Stimulated activated CD8-positive, alpha-beta memory T cell treated with anti-CD3 and anti-CD28 coated beads, Interleukin-15, amount 100 ng/mL, for 24 hours (primary cell): ENCODE measurements at places on chromosomes 2 and 18.

- DNase-seq, result no peak
Measured at GRCh38 chr2:165637396-165637795, 156.7 kb downstream of the GALNT3 start.

DNA sequence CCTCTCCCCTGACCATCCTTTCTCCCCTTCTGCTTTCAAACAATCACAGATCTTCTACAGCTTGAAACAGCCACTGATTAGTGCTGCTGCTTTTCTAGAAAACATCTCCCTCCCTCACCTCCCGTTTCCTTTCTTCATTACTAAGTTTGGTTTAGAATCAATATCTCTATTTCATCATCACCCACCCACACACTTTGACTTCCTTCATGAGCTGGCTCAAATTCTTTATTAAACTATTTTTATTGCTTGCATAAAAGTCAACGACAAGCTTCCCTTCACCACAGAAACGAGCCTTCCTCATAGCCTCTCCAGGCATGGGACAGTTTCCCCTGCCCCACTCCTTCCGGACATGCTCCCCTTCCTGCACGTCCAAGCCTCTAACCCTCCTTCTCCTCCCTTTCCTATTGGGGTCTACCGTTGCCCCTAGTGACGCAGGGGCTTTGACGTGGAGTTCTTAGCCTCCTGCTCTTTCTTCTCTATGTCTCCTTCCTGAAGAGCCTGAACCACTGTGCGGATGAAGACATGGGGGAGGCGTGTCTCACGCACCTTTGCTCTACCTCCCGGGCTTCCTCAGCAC lies 172.0 kb downstream of the AFF3 start:
- DNase-seq, result no peak

DNA sequence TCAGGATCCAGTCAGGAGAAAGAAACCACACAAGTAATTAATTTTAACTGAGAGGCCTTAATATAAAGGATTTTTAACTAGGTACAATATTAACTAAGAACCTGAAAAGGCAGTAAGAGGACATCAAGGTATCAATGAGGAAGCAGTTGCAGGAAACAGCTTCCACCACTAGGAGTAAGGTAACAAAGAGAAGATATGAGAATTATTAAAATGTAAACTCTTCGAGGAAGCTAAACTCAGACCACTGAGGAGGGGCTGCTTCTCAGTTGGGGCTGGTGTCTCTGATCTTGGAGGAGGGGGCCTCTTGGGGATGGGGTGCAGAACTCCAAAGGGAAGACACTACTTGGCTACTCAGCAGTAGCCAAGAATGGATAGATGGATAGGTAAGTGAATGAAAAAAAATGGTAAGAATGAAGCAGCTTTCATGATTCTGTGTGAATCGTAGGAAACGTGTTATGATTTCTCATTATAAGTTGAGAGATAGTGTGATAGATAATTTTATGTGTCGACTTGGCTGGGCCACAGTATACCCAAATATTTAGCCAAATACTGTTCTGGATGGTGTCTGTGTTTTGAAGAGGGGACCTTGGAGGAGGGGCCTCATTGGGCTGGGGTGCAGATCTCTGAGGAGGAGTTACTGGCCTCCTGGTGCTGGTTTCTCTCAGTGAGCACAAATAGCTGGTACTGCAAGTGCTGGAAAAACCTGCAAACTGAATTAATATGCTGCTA lies 547.7 kb upstream of the LRRTM1 start:
- no peak for DNase-seq

DNA sequence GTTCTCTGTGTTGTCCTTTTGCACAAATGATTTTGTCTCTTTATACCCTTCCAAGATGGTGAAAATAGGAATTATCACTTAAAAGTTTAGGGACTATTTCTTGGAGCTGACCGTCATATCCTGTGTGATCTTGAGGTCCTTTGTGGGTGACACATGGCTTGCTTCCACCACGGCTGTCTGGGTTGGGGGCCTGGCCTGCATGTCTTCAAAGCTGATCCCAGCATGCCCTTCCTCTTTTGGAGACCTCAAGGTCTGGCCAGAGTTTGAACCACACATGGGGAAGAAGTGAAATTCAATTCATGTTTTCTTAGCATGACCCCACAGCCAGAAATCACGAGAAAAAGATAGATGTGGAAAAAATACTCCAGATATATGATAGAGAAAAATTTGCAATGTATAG lies 14.0 kb downstream of the SFTPB start:
- DNase-seq, result no peak

- no peak for DNase-seq
Measured at GRCh38 chr18:30709595-30709994, 332.9 kb downstream of the DSC3 start.

GRCh38 chr2:33395655-33396249 lies 80.7 kb upstream of the RASGRP3 start:
- DNase-seq, result peak; percentile 2

- no peak for DNase-seq
Measured at GRCh38 chr2:101473591-101473910, 1.4 kb downstream of the RFX8 start.

DNA sequence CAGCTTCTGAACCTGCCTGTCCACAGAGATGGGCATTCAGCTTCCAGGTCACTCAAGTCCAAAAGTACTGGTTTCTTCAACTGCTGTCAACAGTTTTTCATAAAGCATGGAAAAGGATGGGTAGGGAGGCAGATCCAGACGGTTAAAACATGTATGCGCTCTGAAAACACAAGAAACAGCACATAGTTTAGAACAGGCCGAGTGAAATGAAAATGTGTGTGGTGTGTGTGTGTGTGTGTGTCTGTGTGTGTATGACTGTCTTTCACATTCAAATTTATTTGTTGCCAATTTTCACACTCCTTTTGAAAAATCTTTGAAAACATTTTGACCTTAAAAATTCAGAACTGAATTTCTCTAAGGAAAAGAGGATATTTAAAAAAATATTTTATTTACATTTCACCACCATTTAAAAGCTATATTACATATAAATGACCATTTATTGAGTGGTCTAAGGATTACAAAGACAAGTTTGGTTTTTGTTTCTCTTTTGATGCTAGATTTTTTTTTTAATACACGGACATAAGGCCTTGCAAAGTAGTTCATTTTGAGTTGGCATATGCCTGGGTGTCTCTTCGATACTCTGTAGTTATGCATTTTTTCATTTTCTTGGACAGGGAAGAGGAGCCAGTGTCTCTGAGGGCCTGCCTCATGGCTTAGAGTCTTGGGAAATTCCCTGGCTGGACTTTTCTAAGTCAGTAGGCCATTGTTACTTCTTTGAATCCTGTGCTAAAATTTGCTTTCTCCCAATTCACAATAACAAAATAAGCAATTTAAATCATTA lies 30.0 kb upstream of the STK17B start:
- DNase-seq, result no peak

DNA sequence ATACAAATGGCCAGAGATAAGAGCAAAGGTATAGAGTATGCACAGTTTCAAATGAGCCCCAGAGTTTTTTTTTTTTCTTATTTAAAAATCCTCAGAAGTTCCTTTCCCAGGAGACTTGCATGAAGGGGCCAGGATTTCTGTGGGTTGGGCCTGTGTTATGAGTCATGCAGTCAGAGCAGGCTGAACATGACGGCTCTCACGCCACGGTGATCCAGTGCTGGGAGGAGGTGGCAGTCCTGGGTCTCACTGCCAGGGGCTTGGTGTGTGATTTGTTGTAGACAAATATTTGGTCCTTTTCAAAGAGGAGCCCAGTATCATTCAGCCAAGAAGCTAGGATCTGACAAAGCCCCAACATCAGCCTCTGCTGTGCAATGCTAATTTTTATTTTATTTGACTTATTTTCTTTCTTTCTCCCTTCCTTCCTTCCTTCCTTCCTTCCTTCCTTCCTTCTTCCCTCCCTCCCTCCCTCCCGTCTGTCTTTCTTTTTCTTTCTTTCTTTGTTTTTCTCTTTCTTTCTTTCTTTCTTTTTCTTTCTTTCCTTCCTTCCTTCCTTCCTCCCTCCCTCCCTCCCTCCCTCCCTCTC lies 10.4 kb upstream of the KCNE4 start:
- DNase-seq, result no peak

DNA sequence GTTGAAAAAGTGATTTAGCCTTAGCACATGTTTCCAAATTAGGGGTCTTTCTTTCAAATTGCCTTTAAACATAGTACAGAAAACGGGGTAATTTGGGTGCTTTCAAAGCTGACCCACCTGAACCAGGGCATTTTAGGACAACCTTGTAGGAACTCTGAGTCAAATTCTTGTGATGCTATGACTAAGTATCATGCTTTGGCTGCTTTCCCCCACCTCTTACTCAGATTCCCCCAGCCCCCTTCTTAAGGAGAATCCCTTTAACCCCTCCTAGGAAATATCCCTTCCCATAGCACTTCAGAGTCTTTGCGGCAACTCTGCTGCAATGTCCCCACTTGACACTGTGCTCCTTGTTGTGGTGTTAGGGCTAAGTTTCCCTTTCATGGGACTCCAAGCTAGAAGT lies 18.6 kb upstream of the KLF7 start:
- no peak for DNase-seq

GRCh38 chr2:48195169-48195568 lies 288.9 kb upstream of the FBXO11 start:
- no peak for DNase-seq

- DNase-seq, result no peak
Measured at GRCh38 chr2:12282780-12283695, 433.7 kb upstream of the TRIB2 start.

DNA sequence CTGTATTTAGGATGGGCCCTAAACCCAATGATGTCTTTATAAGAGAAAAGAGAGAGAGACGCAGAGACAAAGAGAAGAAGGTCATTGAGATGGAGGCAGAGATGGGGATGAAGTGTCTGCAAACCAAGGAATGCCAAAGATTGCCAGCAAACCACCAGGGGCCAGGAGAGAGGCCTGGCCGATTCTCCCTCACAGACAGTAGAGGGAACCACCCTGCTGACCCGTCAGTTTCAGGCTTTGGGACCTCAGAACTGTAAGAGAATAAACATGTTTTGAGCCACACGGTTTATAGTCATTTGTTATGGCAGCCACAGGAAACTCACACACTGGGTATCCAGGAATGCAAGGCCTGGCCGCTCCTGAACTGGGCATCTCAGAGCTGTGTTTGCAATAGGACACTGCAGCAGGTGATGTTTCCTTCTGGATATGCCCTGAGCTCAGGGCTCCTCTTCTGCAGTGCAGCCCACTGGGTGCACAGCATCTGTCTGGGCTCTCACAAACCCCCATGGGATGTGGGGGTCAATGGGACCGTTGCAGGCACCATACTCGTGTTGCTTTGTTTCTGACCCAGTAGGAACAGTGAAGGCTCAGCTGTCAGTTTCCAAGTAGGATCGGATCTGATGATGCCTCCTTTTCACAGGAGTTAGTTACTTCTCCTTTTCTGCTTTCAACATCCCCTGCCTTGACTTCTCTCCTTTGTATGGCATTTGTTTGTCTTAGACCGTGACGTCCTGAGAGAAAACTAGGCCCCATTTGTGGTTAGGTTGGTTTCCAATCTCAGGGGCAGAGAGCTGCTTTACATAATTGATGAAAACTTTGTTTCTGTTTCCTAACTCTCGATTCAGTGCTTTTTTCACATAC lies 20.8 kb downstream of the PTPN18 start:
- DNase-seq, result no peak

DNA sequence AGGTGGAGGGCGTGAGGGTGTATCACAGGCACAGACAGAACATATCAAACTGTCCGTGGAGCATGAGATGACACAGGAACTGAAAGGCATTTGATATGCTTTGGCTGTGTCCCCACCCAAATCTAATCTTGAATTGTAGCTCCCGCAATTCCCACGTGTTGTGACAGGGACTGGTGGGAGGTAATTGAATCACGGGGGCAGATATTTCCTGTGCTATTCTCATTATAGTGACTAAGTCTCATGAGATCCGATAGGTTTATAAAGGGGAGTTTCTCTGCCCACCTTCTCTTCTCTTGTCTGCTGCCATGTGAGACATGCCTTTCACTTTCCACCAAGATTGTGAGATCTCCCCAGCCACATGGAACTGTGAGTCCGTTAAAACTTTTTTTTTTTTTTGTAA lies 123.1 kb upstream of the PIEZO2 start:
- no peak for DNase-seq

GRCh38 chr2:102355526-102356380 lies at the start of gene IL18R1:
Gene IL18R1, plus strand, starts transcription at chr2:102355796. Its CDS starts 6,865 bp downstream, at chr2:102362661.
- DNase-seq, result peak; percentile 42

- DNase-seq, result no peak
Measured at GRCh38 chr2:46460241-46460921, 19.0 kb upstream of the TMEM247 start.

- no peak for DNase-seq
Measured at GRCh38 chr2:37449761-37450296, 105.4 kb downstream of the QPCT start.

GRCh38 chr2:71684226-71685072 lies 231.1 kb downstream of the DYSF start:
- no peak for DNase-seq

GRCh38 chr2:205556357-205556756 lies 125.9 kb upstream of the NRP2 start:
- no peak for DNase-seq

DNA sequence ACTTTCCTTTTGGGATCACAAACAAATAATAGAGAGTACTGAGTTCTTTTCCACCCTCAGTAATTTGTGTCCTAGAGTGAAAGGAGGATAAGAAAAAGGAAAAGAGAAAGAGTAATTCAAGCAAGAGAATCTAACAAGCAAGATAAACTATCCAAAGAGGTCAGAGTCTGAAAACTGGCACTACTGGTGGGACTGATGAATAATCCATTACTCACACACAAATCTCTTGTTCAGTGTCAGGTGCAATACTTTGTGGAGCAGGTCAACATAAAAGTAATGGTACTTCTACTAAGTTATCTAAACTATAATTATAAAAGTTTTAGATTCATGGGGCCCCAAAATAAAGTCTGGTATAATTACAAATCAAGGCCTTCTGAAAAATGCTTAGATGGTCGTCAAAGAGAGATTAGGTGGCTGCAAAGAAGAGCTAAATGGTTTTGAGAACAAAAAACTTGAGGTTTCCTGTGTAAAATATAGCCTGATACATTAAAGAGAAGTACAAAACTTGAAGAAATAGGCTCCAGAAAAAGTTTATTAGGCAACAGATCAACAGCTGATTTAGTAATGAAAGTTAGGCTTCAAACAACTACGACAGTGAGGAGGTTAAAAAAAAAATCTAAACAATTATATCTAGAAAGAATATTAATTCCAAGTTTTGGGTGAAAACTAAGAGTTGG lies 109.4 kb downstream of the BAZ2B start:
- DNase-seq, result no peak

DNA sequence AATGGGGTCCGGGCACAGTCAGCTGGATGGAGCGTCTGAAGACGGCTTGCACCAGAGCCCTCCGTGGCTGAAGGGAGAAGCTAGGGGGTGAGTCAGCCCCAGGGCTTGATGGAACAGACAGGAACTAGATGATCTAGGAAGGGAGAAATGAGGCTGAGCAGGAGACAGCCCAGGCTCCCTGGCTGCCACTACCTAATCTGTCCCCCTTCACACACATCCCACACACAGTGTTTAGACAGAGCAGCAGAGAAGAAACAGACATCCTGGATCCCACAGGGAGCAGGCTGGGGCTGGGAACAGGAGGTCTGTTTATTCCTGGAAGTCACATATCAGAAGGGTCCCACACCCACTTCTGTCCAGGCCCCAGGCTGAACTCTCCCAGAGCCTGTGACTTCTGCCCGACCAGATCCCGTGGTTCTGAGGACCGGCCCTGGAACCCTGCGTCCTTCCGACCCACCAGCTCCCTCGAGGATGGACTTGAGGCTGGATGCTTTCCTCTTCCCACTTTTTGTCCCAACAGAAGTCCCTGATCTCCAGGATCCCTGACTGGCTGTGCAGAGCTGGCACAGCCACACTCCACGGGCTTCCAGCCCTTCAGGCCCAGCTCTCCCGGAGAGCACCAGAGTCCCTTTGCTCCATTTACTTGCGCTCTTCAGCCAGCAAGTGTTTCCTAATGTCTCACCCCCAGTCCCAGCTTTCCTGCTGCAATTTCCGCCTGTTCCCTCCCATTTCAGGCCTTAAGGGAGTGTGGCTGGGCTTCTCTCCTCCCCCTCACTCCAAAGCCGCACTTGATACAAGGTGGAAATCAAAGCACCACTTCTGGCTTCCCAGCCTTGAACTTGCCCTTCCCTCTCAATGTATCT lies 1.5 kb upstream of the GPBAR1 start:
- no peak for DNase-seq
